Stimulated activated CD4-positive, alpha-beta T cell treated with anti-CD3 and anti-CD28 coated beads, Interleukin-4, amount 100 ng/mL, for 4 hours (primary cell): ENCODE measurements at places on chromosomes 3 and 15.
A peak's percentile ranks its signal among the peaks of the same experiment; 100 is the strongest.

DNA sequence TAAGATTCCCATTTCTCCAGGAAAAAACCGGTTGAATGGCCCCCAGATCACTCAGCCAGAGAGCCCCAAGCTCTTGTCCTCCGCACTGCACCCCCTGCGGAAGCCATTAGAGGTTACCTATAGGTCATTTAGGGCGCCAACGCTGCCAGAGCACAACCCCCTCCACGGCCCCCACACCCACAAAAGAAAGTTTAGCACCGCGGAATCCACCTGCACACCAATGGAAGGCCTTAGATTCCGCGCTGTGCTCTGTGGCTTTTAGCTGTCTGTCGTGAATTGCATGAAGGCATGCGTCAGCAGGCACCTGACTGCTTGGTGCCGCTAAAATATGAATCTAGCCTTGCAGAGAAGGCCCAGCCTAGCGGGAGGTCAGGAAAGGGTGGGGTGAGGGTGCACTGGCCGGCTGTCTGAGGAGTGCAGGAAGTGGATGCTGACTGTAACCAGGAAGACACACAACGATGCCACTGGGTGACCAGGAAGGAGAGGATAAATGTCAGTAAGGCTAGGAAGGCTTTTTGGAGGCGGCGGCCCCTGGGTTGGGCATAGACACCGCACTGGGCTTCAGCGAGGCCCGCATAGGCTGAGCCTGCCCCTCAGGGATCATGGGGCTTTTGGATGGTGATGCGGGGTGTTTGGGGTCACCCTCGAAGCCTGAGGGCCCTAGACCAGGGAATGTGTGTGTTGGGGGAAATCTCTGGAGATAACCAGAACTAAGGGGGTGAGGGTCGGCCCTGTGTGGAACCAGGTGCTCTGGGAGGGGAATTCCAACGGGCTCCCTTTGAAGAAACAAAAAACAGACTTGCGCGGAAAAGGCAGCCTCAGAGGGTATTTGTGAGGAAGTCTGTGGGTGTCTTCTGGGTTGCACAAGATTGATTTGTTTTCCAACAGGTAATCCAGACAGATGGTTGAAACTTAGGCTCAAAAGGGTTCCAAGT is 976 bp upstream of the NUP210 start:
- DNase-seq, result peak; percentile 82

GRCh38 chr15:81281766-81282605 is 42.0 kb downstream of the STARD5 start:
- no peak for DNase-seq

GRCh38 chr3:11195721-11196332 is 41.5 kb downstream of the HRH1 start:
- no peak for DNase-seq

- no peak for DNase-seq
Observed at GRCh38 chr15:45993508-45993907, 358.7 kb downstream of the SQOR start.

- no peak for DNase-seq
Observed at GRCh38 chr15:59028387-59028955, 41.0 kb downstream of the RNF111 start.

- no peak for DNase-seq
Observed at GRCh38 chr3:136247436-136247835, 2.7 kb upstream of the PCCB start.

DNA sequence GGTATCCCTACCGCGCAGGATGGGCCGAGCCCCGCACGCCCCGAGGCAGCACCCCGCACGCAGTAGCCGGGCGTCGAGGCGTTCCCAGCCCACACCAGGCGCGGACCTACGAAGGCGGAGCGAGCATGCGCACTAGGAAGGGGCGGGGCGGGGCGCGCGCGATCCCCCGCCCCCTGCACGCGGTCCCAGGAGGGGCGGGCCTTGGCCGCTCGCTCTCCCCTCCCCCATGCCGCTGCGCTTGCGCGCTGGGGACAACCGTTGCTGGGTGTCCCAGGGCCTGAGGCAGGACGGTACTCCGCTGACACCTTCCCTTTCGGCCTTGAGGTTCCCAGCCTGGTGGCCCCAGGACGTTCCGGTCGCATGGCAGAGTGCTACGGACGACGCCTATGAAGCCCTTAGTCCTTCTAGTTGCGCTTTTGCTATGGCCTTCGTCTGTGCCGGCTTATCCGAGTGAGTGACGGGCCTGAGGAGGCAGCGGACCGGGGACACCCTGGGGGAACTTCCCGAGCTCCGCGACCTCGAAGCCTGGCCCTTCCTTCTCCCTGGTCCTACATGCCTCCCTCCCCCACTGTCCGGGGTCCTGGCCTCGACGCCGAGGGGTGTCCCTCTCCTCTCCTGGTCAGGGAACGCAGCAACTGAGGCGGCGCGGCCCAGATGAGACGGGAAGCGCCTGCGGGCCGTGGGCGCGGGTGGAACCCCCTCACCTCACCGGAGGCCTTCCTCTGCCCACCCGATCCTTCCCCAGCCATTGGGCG is at the start of gene SPESP1:
SPESP1 (plus strand) TSS at position 258 of the 755 bp plus-strand sequence; CDS start at position 387, 129 bp downstream.
- DNase-seq, result peak; percentile 57

DNA sequence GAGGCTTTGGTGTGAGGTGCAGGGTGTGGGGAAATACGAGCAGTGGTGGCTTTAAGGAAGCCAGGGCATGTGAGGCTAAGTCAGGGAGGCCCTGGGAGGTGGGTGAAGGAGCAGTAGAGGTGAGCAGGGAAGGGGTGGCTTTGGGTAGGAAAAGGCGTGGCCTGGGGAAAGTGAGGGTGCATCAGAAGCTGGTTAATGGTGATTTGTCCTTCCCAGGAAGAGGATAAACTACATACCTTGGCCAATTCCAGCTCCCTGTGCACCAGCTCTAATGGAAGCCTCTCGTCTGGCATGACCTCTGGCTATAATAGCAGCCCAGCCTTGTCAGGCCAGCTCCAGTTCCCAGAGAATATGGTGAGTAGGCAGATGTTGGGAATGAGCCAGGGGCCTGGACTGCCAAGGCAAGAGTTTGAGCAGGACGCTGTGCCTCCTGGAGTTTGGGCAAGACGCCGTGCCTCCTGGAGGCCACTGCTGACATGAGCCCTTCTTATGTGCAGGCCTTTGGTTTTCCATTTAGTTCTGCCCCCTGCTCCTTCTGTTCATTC is 41.3 kb downstream of the CDAN1 start:
- no peak for DNase-seq

DNA sequence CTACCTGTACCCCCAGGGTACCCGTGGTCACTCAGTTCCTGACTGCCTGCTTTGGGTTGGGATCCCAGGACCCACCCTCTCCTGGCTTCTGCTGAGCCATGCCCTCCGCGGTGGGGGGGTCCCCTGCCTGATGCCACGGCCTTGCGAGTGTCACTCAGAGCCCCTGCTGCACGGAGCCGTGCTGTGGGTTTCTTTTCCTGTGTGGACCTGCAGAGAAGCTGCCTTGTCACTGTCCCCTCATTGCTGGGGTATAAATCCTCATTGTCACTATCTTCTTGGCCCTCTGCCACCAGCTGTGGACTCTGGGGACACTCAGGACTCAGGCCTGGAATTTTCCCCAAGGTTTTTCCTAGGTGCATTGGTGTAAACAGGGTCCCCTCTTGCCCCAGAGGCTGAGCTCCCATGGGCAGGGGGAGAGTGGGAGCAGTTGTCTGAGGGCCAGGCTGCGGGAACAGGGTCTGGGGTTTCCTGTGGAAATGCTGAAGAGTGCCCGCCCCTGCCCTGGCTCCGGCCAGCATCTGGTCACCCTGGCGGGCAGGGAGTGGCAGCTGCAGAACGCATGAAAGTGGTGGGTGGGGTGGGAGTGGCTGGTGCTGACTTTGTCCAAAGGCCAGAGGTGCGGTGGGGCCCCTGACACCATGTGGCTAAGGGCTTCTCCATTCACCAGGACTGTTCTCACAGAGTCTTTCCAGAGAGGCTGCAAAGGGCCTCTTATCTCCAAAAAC is 191.7 kb downstream of the GOLGA6L6 start:
- DNase-seq, result no peak

GRCh38 chr3:141000027-141000663 is 51.0 kb upstream of the SPSB4 start:
- peak; percentile 26 for DNase-seq
